ENCODE measurements at places on chromosomes 7 and 10.

DNA sequence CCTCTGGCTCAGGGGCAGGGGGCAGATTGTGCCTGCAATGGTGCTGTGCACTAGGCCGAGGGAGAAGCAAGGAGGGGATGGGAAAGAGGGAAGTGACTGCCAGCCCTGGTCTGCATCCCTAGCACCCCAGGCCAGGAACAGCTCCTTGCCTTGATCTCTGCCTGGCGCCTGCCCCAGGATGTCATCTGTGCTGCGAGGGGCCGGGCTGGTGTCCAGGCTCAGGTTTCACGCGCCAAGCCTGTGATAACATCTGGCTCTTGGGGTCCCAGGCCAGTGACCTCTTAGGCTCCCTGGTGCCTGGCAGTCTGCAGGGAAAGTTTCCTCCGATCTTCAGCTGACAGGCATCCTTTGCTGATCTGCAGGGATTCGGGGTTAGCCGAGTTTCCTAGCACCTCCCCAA is 193.5 kb upstream of the GPR26 start:
- no peak for DNase-seq

GRCh38 chr10:71432101-71432905 is 35.6 kb downstream of the CDH23 start:
- DNase-seq: no peak

DNA sequence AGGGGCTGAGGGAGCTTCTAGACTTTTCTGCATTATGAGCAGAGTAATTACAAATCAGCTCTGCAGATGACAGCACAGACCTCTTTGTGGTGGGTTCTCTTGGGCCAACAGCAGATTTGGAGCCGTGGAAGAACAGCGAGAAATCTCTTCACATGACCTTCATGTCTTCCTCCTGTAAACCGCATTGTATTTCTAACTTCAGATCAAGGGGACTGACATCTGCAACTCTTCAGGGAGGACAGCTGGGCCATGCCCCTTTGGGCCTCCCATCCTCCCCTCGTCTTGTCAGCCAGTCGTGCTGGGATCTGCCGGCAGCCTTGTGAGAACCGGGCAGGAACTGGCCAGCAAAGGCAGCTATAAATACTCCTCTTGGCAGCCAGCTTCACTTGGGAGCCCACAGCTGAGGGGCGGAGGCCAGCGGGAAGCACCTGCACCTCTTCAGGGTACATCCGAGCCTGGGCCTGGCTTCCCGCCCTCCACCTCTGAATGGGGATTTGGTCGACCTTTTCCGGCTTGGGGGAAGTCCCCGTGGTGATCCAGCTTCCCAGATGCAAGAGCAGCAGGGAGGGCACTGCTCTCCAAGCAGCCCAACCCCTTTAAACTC is 54.7 kb downstream of the STEAP1B start:
- no peak for DNase-seq

GRCh38 chr7:16743236-16743635 is 10.3 kb upstream of the TSPAN13 start:
- no peak for DNase-seq

DNA sequence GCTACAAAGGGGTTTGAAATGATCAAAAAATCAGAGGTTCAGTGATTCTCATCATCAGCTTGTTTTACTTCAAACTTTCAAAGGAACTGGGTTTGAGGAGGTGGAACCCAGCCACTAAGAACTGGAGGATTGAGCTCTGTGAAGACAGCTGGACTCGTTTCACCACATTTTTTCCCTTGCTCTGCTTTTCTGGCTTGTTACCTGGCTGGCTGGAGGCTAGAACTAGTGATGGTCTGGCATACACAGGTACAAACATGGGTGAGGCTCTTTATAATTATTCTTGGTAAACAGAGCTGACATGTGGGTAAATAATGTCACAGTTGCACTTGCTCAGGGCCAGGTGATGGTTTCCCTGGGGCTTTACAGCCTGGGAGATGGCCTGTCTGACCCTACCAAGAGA is 352.5 kb downstream of the FGFR2 start:
- no peak for DNase-seq

GRCh38 chr7:123191132-123191531 is 8.6 kb downstream of the SLC13A1 start:
- DNase-seq: no peak

- no peak for DNase-seq
These were observed 221.3 kb upstream of the SMIM30 start for GRCh38 chr7:113339661-113340060.

DNA sequence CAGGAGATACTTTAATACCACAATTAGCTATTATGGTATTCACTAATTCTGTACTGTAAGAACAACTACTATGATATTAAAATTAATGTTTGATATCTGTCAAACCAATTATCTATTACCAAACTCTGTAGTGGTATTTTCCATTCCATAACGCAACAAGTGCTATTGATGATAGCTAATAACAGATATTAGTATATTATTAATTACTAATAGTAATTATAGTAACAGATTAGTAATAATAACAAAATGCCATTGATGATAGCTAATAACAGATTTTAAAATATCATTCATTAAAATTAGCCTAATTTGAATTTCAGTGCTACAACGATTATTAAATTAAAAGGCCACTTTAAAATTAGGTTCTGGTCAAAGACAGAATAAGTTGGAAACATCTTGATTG is 93.5 kb downstream of the BTRC start:
- no peak for DNase-seq

- no peak for DNase-seq
These were observed 151.9 kb upstream of the PFKP start for GRCh38 chr10:2915412-2915811.

- DNase-seq: peak; percentile 21
These were observed 26.2 kb downstream of the ABLIM1 start for GRCh38 chr10:114631666-114632417.

GRCh38 chr10:93799155-93799708 is 41.5 kb downstream of the LGI1 start:
- no peak for DNase-seq

GRCh38 chr10:11615396-11615795 is 3.9 kb upstream of the USP6NL start:
- no peak for DNase-seq

GRCh38 chr7:77328669-77329068 is 87.5 kb downstream of the GSAP start:
- DNase-seq: no peak

- no peak for DNase-seq
These were observed 652 bp upstream of the PODXL start for GRCh38 chr7:131556909-131557651.

DNA sequence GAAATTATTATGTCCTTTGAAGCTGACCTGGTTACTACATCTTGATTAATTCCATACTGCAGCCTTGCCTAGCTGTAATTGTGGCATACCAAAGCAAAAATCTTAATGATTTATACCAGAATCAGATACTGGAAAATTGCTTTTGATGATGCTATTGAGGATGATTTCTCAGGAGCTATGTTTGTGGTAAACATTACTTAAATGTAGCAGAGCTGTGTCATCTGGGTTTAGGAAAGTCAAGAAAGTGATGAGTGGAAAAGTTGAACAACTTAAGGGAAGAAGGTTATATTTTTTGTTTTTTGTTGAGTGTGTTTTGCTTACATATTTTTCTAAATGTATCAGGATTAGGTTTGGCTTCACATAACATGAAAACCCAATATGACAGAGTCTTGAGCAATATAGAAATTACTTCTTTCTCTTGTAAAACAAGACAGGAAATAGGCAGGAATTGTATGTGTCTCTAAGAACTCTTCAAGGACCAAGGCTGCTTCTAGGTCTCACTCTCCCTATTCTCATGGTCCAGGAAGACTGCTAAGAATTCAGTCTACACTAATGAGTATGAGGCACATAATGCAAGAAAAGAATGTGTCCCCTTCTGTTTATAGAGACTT is 87.6 kb upstream of the MTPN start:
- no peak for DNase-seq

DNA sequence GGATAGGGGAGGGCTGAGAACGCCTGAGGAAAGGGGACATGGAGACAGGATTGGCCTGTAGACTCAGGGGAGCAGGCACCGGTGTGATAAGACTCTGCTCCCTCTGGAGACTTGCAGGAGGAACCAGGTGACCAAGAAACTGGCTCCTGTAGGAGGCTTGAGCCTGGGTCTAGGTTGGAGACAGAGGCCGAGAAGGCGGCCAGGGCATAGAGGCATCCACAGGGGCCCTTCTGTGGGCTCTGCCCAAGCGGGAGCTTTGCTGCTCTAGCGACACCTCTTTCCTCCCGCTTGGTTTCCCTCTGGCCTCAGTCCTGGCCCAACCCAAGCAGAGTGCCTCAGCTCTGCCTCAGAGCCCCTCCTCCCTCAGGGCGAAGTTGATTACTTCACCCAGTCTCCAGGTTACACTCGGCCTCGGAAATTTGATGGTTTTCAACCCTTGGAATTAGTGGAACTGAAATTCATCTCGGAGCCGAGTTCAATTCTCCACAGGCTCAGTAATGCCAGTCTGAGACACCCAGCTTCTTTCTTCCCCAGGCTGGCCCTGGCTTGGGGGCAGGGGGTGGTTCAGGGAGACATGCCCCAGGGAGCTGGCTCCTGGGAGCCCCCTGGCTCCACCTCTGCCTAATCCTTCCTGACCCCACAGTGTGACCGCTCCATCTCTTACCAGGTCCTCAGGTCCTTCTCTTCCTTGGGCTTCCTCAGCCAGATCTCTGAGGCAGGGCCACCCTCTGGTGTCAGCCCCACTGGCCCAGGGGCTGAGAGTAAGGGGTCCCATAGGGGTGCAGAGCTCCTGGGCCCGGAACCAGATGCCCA is 60.4 kb downstream of the PAX2 start:
- no peak for DNase-seq

DNA sequence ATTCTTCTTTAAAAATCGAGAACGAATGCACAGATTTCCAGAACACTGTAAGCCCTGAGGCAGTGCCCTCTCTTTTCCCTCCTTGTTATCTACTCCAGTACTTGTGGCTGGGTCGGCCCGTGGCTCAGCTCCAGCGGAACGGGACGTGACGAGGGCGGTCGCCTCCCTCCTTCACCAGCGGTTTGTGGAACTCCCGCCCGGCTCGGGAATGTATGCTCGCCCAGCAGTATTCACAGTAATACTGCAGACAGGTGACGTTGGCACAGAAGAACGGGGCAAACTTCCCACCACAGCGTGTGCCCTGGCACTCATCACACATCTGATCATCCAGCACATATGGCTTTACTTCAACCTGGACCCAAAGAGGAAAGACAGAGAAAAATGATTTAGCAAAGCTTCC is 128.5 kb downstream of the BTAF1 start:
- DNase-seq: no peak

GRCh38 chr7:97512441-97513207 is 219.3 kb upstream of the TAC1 start:
- DNase-seq: no peak

- no peak for DNase-seq
These were observed 48.5 kb upstream of the SHTN1 start for GRCh38 chr10:117053482-117053881.

DNA sequence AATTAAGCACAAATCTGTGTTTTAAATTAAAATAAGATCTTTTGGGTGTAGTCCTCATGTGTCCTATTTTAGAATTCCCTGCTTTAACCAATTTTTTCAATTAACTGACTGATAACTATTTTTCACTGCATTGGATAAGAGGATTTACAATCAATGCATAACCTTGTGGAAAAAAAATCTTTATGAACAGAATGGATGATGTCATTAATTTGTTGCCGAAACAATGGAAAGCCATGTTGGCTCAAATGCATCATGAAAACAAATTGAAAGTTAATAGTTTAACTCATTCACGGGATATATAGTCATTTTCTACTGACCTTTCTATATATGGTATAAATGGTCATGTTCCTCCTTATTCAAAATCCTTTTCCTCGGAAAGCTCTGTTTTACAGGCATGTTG is 82.3 kb downstream of the PRLHR start:
- no peak for DNase-seq

DNA sequence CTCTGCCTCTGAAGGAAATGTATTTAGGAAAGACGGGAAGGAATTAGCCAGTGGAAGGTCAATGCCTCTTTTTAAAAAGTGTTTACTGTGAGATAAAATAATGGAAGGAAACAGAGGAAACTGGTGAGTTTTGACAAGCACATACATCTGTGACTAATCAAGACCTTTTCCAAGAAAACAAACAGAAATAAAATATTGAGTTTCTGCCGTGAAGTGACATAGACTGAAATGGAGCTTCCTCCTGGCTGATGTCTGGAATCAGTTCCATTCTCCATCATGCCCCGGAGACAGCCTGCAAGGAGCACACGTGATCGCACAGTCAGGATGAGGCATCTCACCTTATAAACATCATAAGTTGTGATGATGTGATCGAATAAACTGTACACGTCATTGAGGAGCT is 30.7 kb downstream of the TECTB start:
- no peak for DNase-seq

DNA sequence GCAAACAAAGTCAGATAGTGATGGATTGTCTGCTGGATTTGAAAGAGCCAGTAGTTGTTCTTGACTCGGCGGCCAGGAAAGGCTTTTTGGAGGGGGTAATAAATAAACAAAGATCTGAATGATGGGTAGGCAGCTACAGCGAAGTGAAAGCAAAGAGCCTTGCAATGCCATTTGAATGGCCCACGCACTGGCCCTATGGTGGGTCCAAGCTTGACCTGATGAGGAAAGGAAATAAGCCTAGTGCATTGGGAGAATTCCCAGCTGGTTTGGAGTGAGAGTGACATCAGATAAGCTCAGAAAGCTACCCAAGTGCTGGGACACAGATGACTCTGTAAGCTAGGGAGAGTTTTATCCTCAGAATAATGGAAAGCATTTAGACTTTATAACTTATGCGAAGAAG is 365.2 kb downstream of the PLXDC2 start:
- no peak for DNase-seq

GRCh38 chr10:103884681-103885139 is 29.3 kb upstream of the SH3PXD2A start:
- no peak for DNase-seq

DNA sequence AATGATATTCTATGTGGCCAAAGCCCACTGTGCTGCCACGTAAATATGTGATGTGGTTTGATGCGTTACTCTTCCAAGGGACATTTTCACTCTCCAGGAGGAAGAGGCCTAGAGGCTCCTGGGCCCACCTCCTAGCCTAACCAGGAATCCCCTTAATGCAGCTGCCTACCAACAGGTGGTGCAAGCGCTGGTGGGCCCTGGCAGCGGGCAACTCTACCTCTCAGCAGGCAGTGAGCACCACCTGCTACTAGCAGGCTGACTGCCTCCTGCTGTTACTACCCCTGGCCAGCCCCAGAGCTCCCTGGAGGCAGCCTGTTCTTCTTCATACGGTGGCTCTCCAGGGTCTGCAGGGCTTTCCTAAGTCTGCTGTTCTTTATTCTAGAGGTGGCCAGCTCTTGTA is 62.8 kb downstream of the CDH23 start:
- DNase-seq: no peak
